ENCODE measurements at places on chromosomes 7 and 10.

- DNase-seq = no peak
These were observed 105.8 kb upstream of the ANK3 start for GRCh38 chr10:60495338-60496055.

DNA sequence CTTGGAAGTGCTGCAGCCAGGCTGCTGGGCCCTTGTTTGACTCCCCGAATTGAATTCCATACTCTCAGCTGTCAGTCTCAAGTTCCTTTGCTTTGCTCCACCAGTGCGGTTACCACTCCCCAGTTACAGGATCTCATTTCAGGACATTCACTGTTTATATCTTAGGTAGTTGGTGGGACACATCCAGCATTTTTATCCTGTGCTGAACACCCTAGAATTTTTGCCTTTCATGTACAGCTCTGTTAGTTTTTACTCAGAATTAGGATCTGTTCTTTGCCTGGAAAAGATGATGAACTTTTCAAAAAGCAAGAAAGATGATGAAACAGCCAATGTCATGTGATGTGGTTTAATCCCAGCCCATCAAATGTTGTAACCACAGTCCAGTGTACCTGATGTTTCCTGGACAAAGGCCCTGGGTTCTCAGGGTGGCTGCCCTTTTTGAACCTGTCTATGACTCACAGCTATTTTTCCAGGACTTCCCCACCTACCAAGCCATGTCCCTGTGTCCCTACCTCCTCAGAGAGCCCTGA, 149.7 kb downstream of the NOC3L start:
- DNase-seq = no peak

DNA sequence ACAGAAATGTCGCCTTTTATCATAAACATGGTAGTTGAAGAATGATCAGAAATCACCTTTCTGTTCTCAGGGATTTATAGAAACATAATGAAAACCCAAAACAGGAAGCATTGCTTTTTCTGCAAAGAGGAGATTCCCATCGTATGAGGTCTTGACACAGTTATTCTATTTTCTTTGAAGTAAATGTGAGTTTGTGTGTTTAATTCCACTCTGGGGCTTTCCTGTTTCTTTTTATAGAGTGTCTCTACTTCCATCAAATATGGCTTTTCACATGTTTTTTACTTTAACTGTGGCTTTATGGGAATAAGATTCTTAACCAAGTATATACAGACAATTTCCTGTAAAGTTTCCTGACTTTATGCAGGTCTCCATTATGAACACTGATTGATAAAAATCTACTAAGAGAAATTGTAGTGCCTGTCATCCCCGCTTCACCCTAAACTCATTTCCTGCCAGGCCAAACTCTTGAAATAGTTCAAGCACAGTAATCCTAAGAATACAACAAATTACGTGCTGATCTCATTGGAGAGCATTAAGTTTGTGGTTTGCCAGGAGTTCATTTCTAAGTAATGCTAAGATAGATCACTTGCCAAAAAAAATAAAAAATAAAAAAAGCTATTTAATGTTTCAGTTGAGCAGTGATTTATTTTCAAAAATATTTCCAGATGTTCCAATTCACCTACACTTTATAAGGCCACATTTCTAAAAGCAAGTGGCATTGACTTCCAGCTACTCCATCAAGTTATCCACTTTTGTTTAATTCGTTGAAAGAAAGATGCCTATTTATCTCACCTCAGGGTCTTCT, 52.2 kb upstream of the SEC61G start:
- no peak for DNase-seq

DNA sequence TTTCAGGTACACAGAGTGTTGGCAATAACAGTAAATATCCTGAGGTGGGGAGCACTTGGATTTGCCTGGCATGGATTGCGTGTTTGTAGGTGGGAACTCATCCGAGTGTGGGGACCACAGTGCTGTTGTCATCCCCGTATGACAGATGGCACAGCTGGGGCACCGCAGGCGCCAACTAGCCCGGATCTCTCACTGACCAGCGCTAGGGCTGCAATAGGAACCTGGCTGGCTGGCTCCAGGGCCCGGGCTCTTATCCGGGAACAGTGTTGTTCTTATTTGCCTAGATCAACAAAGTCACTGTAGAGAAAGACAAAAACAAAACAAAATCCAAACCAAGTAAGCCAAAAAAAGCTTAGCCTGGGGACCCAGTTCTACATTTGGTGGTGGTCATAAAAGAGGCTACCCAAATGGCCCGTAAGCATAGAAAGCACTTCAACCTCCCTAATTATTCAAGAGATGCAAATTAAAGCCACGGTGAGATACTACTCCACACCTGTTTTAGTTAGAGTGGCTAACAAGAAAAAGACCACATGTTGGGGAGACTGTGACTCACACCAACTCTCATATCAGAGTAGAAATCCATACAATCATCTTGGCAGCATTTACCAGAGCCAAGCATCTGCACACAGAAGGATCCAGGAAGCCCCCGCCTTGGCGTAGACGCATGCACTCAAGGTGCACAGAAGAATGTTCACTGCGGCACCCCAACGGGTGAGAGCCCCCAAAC, 27.2 kb upstream of the PFKFB3 start:
- no peak for DNase-seq

DNA sequence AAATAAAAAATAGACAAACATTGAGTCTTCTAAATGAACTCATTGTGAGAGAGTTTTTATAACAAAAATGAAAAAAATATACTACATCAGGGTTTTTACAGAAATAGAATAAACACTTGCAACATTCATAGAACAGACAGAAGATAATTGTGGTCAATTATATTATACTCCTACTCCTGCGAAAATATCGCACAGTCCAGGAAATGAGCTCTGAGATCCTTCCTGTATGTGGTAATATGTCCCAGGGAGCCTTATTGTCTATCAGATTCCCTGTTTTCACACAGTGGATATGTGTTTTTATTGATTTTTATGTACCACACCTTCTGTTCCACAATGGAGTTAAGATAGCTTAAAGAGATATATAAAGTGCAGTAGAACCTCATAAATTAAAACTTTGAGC, 27.5 kb upstream of the RELN start:
- DNase-seq = no peak

GRCh38 chr7:32958046-32959025, 1.1 kb downstream of the FKBP9 start:
- DNase-seq = no peak

DNA sequence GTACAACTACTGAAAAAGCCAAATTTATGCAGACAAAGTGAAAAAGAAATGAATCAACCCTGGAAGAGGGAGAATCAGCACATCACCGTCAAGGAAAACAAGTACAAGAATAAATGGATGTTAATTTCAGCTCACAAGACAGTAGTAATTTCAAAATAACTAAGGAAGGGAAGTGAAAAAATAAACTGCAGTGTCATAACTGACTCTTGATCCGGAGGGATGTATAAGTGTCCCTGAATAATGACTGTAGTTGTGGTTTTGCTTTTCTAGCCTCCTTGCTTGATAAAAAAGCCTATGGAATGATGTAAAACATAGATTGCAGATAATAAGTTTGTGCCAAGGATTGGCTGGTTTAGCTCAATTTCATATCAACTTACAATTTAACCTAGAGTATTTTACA, 721.1 kb upstream of the C7orf33 start:
- DNase-seq = no peak

GRCh38 chr10:4685491-4685890, 140.5 kb upstream of the AKR1E2 start:
- DNase-seq = no peak

- DNase-seq = no peak
These were observed 156.8 kb upstream of the TNS3 start for GRCh38 chr7:47738563-47739166.

DNA sequence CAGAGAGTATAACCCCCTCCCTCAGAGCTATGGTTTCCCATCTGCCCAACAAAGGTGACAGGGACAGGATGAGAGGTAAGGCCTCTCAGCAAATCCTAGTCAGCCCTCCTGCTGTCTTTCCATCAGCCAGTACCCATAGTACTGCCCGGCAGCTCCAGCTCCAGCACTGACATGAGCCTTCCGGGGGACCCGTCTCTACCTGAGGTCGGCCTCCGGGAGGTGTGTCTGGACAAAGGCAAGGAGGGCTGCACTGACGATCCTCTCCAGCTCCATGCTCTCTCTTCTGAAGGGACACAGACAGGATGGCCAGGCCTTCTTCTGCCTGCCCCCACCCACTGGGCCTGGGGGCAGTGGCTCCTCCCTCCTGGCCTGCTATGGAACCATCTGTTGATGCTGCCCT, 4.3 kb downstream of the FBXL15 start:
- no peak for DNase-seq

DNA sequence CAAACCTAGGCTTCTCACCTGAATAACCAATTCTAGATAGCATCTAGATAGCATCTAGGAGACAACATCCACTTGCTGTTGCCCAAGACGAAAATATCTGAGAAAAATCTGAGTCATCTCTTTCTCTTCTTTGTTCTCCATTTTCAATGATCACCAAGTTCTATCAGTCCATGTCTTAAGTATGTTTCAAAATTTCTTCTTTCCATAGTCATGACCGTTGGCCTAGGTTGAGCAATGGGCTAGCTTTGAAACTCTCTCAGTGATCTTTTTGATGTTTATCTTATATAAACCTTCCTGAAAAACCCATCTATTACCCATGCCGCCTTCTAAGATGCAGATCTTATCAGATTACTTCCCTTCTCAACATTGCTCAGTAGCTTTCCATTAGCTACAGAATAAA, 23.4 kb upstream of the CASD1 start:
- DNase-seq = no peak

- DNase-seq = no peak
These were observed 77.7 kb downstream of the TFEC start for GRCh38 chr7:115952832-115953231.

GRCh38 chr7:156000601-156001396, 188.5 kb upstream of the SHH start:
- DNase-seq = no peak

DNA sequence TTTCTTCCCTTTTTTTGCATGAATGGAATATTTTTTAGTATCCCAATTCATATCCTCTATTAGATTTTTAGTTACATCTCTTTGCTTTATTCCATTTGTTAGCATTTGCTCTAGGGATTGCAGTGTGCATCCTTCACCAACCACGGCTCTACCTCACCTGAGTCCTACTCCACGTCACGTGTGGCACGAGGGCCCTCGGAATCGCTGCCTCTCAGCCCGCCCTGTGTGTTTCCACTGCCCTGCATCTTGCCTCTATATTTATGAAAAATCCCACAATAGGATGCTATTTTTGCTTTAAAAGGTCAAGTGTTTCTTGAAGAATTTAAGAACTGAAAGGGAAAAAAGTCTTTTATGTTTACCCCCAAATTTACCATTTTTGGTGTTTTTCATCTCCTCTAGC, 41.0 kb downstream of the CFAP46 start:
- DNase-seq = no peak

DNA sequence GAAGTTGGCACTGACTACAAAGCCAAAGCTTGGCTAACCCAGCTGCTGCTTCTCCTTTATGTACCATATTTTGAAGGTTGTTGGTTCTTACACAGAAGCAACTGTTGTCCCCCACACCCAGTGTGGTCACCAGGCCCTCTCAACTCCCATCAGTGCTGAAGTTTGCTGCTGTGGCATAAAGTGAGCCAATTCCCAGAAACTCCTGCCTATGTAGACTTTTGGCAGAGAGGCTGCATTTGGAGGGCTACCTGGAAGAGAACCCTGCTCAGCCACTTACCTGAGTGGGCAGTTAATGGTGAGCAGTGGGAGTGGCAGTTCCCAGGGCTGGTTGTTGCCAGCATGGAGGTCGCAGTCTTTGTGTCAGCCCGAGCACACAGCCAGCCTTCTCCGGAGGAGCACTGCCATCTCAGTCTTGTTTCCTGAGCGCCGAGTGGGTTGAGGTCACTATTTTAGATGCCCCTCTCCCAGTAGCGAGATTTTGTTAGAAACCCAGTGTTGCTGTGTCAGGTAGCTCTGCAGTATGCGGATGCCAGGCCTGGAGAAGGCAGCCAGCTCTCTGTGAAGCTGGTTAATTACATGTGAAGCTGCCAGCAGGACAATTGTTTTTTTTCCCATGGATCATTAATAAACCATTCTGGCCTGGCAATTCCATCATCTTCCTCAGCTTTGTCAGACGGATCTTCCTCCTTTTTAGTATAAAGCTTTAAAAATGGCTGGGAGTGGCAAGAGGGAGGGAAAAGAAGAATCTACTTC, 24.5 kb downstream of the LRRC4 start:
- no peak for DNase-seq

DNA sequence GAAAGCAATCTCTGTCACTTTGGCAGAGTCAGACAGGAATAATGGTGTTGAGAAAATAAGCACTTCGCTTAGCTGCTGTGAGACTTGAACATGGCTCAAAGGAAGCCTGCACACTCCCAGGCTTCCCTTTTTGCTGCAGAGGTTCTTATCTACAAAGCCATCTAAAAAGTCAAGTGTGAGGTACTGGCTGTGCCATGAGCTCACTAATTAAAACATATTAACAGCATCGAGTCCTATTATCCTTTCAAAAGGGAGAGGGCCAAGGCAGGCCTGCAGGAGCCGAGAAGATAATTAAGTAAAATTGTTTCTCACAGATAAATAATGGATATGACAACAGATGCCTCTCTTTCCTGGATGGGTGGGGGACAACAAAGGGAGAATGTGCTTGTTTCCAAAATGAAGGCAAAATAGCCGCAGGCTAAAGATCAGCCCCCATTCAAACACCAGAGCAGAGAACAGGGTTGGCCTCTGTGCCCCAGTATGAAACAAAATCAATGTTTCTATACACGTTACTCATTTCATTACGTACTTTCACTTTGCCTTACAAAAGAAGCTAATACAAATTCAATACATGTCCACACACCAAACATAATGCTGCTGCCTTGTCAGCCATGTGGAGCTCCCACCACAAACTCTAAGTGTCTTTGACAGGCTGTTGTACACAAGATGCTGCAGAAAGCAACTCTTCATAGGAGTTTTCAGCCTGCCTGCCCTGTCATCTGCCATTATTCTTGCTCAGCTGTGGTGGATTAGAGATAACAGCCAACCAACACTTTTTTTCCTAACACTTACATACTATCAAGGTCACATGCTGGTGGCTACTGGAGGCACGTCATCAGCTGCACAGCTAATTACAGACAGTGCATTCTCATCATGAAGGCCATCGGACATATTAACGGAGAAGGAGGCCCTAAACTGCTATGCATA, 55.3 kb downstream of the ELAPOR2 start:
- no peak for DNase-seq

DNA sequence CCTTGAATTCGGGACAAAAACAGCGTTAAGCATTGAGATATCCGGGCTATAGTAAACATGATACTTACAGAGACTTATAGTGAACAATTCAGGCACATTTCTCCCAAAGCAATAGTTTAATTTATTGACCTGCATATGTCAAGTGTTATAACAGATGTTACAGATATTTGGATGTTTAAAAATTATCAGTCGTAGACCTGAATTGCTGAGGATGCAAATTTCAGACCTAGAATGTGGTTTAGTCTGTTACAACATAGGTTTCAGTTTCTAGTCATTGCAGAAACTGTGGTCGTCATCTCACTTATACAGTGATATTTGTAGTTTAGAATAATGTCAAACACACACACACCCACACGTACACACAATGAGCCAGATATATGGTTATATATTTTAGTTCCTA, 85.2 kb downstream of the VTI1A start:
- peak; percentile 8 for DNase-seq

- no peak for DNase-seq
These were observed 70.4 kb upstream of the GPR158 start for GRCh38 chr10:25104441-25104840.
